Tibial nerve (tissue), 4 donors: ENCODE measurements at places on chromosomes 1 and 21. TPM values are rescaled to one million over a fixed set of nuclear protein-coding genes. Genes with fewer than 3 reads are reported as not detected.

The MAP3K21 gene
- total RNA-seq: 1.1 TPM

GRCh38 chr1:164369698-164370365 lies 189.2 kb upstream of the PBX1 start:
- DNase-seq: no peak

The VAV3 gene
- total RNA-seq: 2.2 TPM

DNA sequence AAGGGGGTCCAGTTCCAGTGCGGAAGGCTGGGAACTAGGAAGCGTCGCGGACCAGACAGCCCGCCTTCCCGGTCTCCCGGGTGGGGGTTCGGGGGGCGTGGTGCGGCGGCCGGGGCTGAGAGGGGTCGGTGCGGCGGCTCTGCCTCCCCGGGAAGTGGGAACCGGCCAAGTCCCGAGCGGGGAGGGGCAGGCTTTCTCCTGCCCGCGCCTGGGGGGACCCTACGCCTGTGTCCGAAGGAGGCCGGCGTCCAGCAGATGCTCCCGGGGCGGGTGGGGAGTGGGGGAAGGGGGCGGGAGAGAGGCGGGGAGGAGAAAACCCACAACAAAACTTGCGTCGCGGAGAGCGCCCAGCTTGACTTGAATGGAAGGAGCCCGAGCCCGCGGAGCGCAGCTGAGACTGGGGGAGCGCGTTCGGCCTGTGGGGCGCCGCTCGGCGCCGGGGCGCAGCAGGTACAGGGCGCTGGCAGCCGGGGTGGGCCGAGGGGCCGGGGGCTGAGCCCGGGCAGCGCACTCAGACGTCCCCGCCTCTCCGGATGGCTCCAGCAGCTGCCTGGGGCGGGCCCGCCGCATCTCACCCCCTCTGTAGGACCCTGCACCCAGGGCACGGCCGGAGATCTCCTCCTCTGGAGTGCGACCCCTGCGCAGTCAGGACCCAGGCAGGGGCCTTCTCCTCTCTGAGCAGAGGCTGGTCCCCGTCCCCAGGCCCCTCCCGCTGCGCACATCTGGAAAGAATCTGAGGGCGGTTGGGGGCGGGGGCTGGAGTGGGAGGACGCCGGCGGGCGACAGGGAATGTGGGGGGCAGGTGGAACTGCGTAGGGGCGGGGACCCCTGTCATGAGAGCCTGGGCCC lies at the start of gene PODN:
TSS of gene PODN (plus strand) at position 355 of the 849 bp plus-strand sequence. CDS start 7,643 bp downstream, outside the sequence.
- DNase-seq: peak; percentile 60

- no peak for DNase-seq
These were observed 395.2 kb upstream of the LYPLAL1 start for GRCh38 chr1:218778257-218779126.

DNA sequence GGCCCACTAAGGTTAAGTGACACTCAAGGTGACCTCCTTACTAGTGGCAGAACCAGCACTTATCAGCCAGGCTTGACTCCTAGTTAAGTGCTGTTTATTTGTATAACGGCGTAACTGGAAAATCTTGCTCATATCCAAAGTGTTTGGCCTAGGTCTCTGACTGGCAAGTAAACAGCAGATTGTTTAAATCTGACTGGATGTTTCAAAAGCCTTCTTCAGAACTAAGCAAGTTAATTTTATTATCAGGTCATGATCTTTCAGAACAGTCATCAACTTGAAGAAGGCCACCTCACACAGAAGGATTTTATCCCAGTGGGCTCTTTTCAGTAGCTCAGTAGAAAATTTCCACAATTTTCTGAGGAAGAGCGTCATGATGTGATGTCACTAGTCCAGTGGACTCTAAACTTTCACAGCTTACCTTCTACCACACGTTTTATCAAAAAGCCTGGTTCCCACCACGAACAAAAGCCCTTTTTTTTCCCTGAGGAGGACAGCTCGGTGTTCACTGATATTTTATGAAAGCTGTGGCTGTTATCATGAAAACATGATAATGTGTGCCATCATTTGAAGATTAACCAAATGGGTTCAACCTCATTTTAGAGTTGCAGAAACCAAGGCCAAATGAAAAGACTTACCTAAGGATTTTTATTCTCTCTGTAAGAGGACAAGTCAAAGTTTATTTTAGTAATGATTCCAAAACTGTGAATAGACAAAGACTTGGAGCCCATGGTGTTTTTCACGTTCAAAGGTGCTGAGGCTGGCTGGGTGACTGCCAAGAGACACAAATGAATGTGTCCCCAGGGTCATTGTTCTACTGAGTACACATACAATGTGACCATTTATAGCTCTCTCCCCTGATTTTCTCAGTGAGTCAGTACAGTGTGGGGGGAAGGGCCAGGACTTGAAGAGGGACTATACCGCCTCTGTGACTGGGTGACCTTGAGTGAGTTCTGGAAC lies 9.1 kb downstream of the SGIP1 start:
- peak; percentile 47 for DNase-seq

The IRF2BP2 gene
- 71.4 TPM for total RNA-seq

The CFHR3 gene
- total RNA-seq: 3.0 TPM

The KRTAP20-1 gene
- total RNA-seq: not detected

The PDZK1IP1 gene
- total RNA-seq: 4.2 TPM

- no peak for DNase-seq
These were observed 661.8 kb upstream of the PTBP2 start for GRCh38 chr1:96059736-96060135.

DNA sequence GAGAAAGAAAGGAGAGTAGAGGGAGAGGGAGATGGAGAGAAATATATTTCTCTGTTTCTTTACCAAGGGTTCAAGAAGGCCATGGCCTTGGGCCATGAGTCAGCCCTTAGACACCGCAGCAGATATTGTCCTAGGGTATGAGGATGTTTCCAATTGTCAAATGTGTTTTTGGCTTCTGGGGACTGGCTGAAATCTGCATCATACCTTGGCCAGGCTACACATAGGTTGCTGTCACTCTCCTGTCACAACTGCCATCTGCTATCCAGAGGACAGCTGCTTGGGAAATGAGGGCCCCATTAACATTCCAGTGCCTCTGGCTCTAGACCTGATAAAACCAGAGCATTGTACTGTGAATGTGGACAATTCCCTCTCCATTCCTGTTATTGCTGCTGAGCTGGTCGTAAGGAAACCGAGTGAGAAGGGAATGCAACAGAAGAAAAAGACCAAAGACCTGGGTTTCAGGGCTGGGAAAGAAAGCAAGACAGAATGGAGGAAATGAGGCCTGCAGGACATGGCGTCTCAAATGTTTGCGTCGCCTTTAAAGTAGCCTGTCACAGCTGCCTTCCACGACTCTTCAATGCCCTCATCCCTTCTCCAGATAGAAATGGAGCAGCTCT lies 8.8 kb upstream of the PIGC start:
- no peak for DNase-seq
